ENCODE measurements at places on chromosomes 5 and 9.

- DNase-seq: no peak
Measured at GRCh38 chr9:98146101-98146991, 27.3 kb upstream of the TRIM14 start.

DNA sequence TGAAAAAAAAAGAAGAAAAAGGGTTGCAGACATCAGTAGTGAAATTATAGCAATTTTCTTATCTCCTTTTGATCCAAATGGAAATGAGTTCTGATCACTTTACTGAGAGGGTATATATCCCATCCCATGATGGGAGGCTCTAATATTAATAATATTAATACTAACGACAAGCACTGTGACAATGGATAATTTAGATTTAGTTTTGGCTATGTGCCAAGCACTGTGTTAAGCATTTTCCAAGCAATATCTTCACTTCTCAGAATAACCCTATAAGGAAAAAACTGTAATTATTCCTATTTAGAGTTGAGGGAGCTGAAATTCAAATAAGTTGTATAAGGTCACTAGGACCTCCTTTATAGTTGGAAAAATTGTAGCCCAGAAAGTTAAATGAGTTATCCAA, 58.4 kb upstream of the ASTN2 start:
- DNase-seq: no peak

DNA sequence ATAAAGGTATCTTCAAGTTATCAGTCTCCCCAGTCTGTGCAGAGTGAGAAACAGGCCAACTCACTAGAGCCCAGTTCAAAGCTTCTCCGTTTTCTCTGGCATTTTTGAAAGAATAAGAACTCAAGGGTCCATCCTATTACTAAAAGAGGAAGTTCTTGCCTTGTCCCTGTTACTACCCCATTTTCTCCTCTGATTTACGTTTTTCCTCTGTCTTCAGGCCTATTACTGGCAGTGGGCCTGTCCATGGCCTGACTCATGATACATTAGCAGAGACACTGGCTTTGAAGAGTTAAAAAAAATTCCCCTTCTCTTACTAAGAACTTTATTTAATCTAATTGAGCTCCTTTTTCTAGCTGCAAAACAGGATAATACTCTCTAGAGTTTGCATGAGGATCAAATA, 624.0 kb upstream of the KLF4 start:
- no peak for DNase-seq

DNA sequence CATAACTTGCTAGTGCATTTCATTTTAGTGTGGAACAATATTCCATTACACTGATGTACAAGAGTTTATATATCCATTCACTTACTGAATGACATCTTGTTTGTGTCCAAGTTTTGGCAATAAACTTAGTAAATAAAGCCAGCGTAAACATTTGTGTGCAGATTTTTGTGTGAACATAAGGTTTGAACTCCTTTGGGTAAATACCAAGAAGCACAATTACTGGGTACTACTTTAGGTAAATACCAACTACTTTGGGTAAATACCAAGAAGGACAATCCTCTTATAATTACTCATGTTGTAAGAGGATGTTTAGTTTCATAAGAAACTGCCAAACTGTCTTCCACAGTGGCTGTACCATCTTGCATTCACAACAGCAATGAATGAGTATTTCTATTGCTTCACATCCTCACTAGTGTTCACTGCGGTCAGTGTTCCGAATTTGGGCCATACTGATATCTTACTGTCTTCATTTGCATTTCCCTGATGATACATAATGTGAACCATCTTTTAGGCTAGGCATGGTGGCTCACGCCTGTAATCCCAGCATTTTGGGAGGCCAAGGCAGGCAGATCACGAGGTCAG, 2.3 kb upstream of the SYK start:
- DNase-seq: no peak

- DNase-seq: no peak
Measured at GRCh38 chr5:28737682-28738081, 1699.3 kb upstream of the CDH9 start.

DNA sequence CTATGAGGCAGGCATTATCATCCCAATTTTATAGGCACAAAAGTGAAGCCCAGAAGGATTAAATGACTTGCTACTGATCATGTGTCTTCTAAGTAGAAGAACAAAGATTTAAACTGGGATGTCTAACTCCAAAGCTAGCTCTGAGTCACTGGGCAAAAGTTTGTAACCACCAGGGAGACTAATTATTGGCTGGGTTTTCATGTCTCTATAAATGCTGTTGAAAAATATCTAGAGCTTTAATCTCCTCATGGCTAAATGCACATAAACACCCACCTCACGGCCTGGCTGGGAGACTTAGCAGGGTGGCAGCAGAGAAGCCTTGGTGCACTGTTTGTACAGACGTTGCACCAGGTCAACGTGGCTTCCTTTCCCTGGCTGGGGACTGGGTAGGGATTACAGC, 144.6 kb downstream of the MELK start:
- DNase-seq: no peak

- DNase-seq: no peak
Measured at GRCh38 chr9:112104901-112105300, 70.2 kb downstream of the SUSD1 start.

DNA sequence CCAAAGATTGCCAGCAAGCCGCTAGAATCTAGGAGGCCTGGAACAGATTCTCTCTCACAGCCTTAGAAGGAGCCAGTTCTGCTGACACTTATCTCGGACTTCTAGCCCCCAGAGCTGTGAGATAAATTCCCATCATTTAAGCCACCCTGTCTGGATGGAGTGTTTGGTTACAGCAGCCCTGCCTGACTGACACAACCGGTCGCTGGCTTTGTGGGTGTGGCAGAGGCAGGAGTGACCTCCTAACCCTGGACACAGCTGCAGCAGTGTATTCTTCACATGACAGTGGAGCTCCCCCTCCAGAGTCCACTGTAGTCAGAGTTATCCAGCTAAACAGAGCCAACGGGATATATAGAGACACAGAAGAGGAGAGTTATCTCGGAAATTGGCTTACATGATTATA, 21.2 kb upstream of the IL17B start:
- no peak for DNase-seq

GRCh38 chr5:142109331-142110045, 909 bp downstream of the NDFIP1 start:
- no peak for DNase-seq

GRCh38 chr9:135299239-135299590, 180.4 kb upstream of the PPP1R26 start:
- DNase-seq: no peak

DNA sequence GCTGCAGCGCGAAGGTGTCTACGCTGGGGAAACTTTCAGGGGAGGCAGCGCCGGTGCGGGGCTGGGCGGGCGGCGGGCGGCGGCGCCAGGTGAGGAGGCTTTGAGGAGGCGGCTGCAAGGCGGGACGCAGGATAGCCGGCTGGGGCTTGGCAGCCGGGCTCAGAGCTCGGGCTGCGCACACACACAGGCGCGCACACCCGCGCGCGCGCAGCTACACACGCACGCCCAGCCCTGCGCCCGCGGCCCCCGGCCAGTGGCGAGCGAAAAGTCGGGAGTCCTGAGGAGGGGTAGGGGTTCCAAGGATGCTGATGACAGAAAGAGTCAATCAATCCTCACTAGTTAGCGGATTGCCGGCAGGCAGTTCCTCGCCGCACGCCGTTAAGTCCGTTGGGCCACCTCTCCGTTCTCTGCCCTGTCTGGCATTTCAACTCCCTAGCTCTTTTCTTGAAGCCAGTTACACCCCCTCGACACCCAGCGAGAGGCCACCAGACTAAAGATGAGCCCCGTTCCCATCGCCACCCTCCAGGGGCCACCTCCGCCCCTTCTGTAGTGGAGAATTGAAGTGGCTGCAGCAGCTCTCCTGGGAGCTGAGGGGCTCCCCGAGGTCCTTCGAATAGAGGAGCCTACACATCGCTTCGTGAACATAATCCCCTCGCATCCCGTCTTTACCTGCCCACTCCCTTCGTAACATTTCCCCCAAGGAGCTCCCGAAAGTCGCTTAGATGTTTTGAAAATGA, 1640.3 kb upstream of the C9orf72 start:
- no peak for DNase-seq

DNA sequence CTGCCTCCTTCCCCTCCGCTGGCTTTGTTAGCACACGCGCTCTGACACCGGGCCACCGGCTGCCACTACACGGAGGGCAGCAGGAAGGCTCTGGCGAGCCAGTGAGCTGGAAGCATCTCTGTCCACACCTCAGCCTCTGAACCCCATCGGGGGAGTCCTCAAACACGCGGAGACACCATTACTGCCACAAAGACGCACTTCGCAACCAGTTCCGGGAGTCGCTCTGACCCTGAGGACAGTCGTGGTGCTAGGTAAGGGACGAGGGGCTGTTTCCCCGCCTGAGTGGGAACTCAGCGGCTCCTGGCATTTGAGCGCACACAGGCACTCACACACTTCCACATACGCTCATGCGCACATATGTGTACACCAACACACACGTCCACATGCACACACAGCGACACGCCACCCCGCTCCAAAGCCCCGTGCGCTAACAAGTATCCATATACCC, 160.0 kb downstream of the C9orf152 start:
- DNase-seq: no peak

- no peak for DNase-seq
Measured at GRCh38 chr9:71441266-71441665, 319.8 kb upstream of the TRPM3 start.

GRCh38 chr9:28413471-28413870, 840.2 kb upstream of the C9orf72 start:
- DNase-seq: no peak

DNA sequence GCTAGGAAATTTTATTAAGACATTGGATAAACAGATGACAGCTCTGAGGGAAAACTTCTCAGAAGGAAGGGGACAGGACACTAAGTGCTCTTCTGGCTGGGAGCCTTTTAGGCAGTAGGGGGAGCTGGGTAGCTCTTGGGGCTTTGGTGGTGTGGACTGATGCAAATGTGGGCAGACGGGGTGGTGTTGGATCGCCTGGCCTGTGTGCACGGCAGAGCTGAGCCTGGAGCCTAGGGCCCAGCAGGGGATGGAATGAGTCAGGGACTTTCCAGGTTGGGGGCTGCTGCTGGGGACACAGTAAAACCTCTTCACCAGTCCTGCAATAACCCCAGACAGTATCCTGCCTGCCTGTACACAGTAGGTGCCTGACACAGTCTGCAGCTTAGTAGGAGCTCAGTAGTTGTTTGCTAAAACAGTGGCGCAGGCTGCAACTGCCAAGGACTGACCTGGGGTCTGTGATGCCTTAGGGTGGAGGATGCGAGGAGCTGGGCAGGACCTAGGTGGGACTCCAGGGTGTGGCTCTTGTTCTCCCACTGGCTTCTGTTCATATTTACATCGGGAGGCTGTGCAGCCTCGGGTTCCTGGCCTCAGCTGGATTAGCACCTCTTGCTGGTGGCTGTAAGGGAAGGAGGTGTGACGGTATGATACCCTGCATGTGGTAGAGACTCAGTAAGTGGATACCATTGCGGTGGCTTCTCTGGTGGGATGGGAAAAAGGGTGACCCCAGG, 83.8 kb downstream of the DAB2IP start:
- DNase-seq: no peak

- no peak for DNase-seq
Measured at GRCh38 chr5:165196961-165197360, 1691.5 kb downstream of the MAT2B start.

- DNase-seq: no peak
Measured at GRCh38 chr9:123795336-123795735, 134.6 kb downstream of the DENND1A start.

GRCh38 chr5:97629276-97629675, 446.2 kb upstream of the RIOK2 start:
- no peak for DNase-seq

GRCh38 chr5:132370181-132370970, 866 bp downstream of the SLC22A5 start:
- DNase-seq: no peak

- no peak for DNase-seq
Measured at GRCh38 chr5:1052076-1052475, 43.5 kb downstream of the NKD2 start.

GRCh38 chr5:93053825-93054224, 527.2 kb downstream of the NR2F1-AS1 start:
- no peak for DNase-seq

- DNase-seq: no peak
Measured at GRCh38 chr9:15211815-15212495, 95.1 kb downstream of the TTC39B start.

- DNase-seq: no peak
Measured at GRCh38 chr5:158992037-158992740, 107.5 kb downstream of the EBF1 start.

GRCh38 chr5:113693701-113694100, 180.2 kb downstream of the YTHDC2 start:
- no peak for DNase-seq

DNA sequence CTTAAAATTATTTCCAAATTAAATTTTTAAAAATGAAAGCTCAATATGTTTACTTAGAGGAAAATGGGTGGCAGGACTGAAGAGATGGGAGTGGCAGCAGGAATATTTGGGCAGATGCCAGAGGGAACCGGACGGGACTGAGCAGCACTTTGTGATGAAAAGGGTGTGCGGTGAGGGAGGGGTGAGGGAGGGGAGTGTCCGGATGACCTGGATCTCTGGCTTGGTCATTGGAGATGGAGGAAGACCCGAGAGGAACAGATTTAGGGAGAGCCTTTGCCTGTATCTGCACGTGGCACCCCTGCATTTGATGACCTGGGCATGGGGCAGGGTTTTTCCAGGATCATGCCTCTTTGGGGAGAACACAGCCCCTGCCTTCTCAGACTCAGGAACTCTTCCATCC, 201.1 kb upstream of the MVB12B start:
- no peak for DNase-seq

- no peak for DNase-seq
Measured at GRCh38 chr5:60102961-60103693, 209.6 kb upstream of the PDE4D start.

DNA sequence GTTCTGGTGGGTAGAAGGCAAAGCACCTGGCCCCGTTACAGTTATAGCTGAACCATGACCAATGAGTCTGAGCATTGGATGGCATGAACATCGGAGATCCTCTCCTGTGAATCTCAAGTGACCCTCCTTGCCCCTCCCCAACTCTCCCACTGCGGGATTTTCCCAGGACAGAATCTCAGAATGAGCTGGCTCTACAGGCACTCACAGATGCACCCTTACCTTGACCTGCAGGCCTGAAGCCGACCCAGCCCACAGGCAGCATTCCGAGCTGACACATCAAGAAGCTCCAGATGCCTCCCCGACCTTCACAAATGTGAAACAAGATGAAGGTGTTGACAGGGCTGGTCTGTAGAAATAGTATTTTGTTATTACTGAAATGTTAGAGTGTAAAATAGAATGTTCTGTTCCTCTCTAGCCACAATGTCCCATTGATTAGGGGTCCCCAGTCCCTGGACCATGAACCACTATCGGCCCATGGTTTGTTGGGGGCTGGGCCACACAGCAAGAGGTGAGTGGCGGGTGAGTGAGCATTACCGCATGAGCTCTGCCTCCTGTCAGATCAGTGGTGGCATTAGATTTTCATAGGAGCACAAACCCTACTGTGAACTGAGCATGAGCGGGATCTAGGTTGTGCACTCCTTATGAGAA, 263.4 kb downstream of the AUH start:
- DNase-seq: no peak

Data from stimulated activated CD8-positive, alpha-beta memory T cell treated with anti-CD3 and anti-CD28 coated beads, Interleukin-12 subunit alpha, Interleukin-12 subunit beta, amount 100 ng/mL, for 4 hours (primary cell).